ENCODE measurements at places on chromosomes 3 and 15. TPM values are rescaled to one million over a fixed set of nuclear protein-coding genes. Genes with fewer than 3 reads are reported as not detected.

Gene FSTL1
- total RNA-seq = 2,986 TPM

Gene WDR93
- total RNA-seq = 0.32 TPM

Gene KBTBD8
- total RNA-seq = 7.3 TPM

Gene ITIH4
- 2.7 TPM for total RNA-seq

Gene FAM240A
- total RNA-seq = 3.0 TPM

Gene IL5RA
- total RNA-seq = not detected

Gene FAM107A
- 0.13 TPM for total RNA-seq

Gene SEMA3G
- 0.13 TPM for total RNA-seq

Gene FOXL2
- total RNA-seq = 0.11 TPM

Gene LEKR1
- total RNA-seq = 3.1 TPM

Gene CADPS
- not detected for total RNA-seq

Gene ZIC1
- 0.32 TPM for total RNA-seq

Gene SEMA6D
- 10.5 TPM for total RNA-seq

Gene DPP8
- 52.3 TPM for total RNA-seq

Gene TMEM212
- not detected for total RNA-seq

Gene C3orf49
- not detected for total RNA-seq

Gene TMEM108
- not detected for total RNA-seq

Gene CLDN1
- total RNA-seq = 2.7 TPM

Gene POLQ
- total RNA-seq = 2.5 TPM

Gene TNFAIP8L3
- 3.0 TPM for total RNA-seq

Gene INSYN1
- total RNA-seq = 4.3 TPM

Gene SAXO2
- 1.9 TPM for total RNA-seq

Gene SLC22A14
- 0.32 TPM for total RNA-seq

Gene VILL
- total RNA-seq = 6.5 TPM

Gene FRMD4B
- 52.8 TPM for total RNA-seq

Gene CKMT1B
- total RNA-seq = not detected

Gene RAB6B
- 0.78 TPM for total RNA-seq

Gene CLASP2
- total RNA-seq = 43.6 TPM

Gene DNAJB8
- total RNA-seq = not detected

Gene CASR
- total RNA-seq = not detected

Gene FBXW12
- total RNA-seq = not detected

Gene CHSY1
- total RNA-seq = 70.0 TPM

Gene AMIGO3
- total RNA-seq = 0.32 TPM

Gene STRC
- total RNA-seq = 0.32 TPM

Data from articular chondrocyte of knee joint (primary cell).